ENCODE measurements at places on chromosomes 16 and 17.

GRCh38 chr16:10965440-10966061, 21.2 kb downstream of the CLEC16A start:
- no peak for DNase-seq

DNA sequence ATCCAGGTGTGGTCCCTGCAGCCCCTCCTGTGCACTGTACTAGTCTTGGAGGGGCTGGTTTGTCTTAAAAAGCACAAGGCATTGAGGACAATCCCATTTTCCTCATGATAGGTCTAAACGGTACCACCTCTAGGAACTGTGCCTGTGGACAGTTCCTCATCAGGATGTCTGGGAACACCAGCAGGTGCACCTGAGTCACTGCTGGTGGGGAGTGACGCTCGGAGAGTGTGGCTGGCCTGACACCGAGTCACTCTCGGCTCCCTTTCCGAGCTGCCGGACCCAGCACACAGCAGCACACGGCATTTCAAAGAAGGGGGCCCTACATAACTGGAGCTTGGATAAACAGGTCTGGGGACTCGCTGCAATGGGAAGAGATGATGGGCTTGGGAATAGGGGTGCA, 25.6 kb downstream of the LRRC75A start:
- no peak for DNase-seq

GRCh38 chr17:47701608-47702007, 7.6 kb downstream of the TBKBP1 start:
- DNase-seq, result no peak

DNA sequence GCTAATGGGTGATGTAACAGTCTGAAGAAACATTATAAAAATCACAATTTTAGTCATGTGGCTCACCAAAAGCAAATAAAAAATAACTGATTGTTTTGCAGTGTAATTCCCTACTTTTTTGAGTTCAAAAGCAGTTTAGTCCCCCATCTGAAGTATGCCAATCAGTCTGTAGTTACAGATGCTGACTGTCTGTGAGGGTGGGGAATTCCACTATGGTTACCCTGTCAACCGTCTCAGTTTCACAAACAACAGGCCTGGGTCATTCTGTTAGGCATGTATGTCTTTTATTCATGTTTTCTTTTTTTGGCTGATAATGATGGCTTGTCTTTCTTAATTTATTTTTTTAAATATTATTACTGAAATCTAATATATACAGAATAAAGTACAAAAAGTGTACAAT, 69.3 kb downstream of the STXBP4 start:
- no peak for DNase-seq

DNA sequence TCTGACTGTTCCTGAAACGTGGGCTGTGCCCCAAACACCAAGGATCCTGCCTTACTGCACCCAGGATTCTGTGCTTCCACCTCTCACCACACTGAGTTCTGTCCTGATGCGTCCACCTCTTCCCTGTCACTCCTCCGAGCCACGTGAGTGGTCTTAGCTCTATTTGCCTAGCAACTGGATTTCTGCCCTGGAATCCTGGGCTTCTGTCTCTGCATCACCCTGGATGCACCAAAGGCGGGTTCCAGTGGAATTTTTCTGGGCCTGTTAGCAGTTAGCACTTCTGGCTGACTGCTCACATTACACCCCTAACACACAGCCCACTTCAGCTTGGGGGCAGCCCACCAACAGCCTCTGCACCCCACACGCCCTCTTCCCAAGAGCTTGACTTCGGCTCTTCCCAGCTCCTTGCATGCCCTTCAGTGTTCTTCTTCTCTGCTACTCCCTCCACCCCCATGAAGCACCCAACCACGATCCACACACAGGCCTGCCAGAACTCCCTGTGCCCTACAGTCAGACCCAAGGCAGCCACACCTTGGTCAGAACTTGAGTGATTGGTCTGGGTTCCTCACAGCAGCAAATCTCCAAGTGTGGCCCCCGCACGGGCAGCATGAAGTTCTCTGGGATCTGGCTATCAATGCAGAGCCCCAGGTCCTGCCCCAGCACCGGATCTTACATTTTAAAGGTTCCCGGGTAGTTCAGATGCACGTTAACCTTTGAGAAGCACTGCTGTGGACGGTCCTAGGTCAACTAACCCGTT, 129.8 kb upstream of the RCVRN start:
- DNase-seq, result no peak
